T-helper 17 cell (primary cell): ENCODE measurements at places on chromosomes 2 and 18.

- peaks cover 44% of the 10 kb centered on the region for H3K4me1 ChIP-seq
- H3K4me3 ChIP-seq: peak overlapping the region; percentile 19
- H3K27me3 ChIP-seq: no peaks in the 10 kb centered on the region
- peak; percentile 12 for DNase-seq
- no peaks in the 10 kb centered on the region for H3K36me3 ChIP-seq
These were observed 128.0 kb downstream of the ARL4C start for GRCh38 chr2:234368861-234369261.

GRCh38 chr2:149383340-149383739 lies 53.0 kb downstream of the LYPD6 start:
- H3K27me3 ChIP-seq: peaks cover 23% of the 10 kb centered on the region
- H3K27ac ChIP-seq: no peak overlapping the region
- H3K4me1 ChIP-seq: peaks cover 2% of the 10 kb centered on the region
- H3K4me3 ChIP-seq: no peak overlapping the region

- no peak overlapping the region for H3K4me3 ChIP-seq
- H3K4me1 ChIP-seq: peaks cover 3% of the 10 kb centered on the region
- no peak for DNase-seq
- no peaks in the 10 kb centered on the region for H3K27me3 ChIP-seq
- H3K27ac ChIP-seq: no peak overlapping the region
- H3K36me3 ChIP-seq: peaks cover 2% of the 10 kb centered on the region
These were observed 7.9 kb upstream of the CFAP36 start for GRCh38 chr2:55511508-55512124.

GRCh38 chr18:67599277-67599676 lies 82.8 kb upstream of the DSEL start:
- no peaks in the 10 kb centered on the region for H3K27me3 ChIP-seq
- DNase-seq: no peak
- H3K36me3 ChIP-seq: no peaks in the 10 kb centered on the region
- H3K27ac ChIP-seq: no peak overlapping the region

GRCh38 chr18:73784853-73785252 lies 362.8 kb downstream of the FBXO15 start:
- peaks cover 5% of the 10 kb centered on the region for H3K27me3 ChIP-seq
- no peak overlapping the region for H3K27ac ChIP-seq
- H3K4me3 ChIP-seq: no peak overlapping the region
- no peaks in the 10 kb centered on the region for H3K4me1 ChIP-seq
- H3K36me3 ChIP-seq: no peaks in the 10 kb centered on the region

GRCh38 chr2:178195390-178196166 lies 1.3 kb downstream of the OSBPL6 start:
- H3K4me1 ChIP-seq: peaks cover 5% of the 10 kb centered on the region
- peak overlapping the region; percentile 85 for H3K4me3 ChIP-seq
- H3K27ac ChIP-seq: no peak overlapping the region
- DNase-seq: no peak
- H3K36me3 ChIP-seq: no peaks in the 10 kb centered on the region

- H3K36me3 ChIP-seq: no peaks in the 10 kb centered on the region
- peaks cover 17% of the 10 kb centered on the region for H3K4me1 ChIP-seq
- no peak for DNase-seq
- H3K4me3 ChIP-seq: no peak overlapping the region
These were observed 20.1 kb downstream of the CTLA4 start for GRCh38 chr2:203887677-203888076.

DNA sequence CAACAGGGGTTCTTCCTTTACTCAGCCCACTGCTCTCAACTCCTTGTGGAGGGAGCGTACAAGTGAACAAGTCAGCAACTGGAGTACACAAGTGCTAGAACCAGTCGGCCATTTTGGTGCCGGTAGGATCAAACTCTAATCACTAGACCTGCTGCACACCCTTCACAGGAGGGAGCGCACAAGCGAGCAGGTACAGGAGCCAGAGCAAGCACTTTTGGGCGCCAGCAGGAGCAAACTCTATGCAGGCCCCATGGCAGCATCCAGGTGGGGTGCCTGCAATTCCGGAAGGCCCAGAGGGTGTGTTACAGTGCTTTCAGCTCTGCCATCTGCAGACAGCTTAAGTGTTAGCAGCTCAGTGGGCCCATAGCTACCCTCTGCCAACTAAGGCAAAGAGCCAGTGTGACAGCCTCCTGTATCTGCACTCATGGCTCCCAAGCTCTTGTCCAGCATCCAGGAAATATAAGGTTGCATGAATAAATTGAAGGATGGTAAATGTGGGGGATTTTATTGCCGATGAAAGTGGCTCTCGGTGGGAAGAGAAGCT lies 426.1 kb downstream of the DCC start:
- H3K27me3 ChIP-seq: no peaks in the 10 kb centered on the region
- no peak overlapping the region for H3K4me3 ChIP-seq
- no peak overlapping the region for H3K27ac ChIP-seq
- H3K4me1 ChIP-seq: no peaks in the 10 kb centered on the region
- H3K36me3 ChIP-seq: no peaks in the 10 kb centered on the region

DNA sequence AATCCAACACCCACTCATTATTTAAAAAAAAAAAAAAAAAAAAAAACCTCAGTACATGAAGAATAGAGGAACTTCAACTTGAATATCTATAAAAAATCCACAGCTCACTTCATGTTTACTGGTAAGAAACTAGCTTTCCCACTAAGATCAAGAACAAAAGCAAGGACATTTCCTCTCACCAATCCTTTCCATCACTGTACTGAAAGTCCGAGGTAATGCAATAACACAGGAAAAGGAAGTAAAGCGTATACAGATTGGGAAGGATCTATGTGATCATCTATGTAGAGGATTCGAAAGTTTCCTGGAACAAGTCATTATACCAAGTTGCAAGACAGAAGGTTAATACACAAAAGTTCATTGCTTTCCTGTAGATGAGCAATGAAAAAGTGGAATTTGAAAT lies 63.2 kb downstream of the ROCK2 start:
- no peak overlapping the region for H3K4me3 ChIP-seq
- no peaks in the 10 kb centered on the region for H3K27me3 ChIP-seq
- peaks cover 13% of the 10 kb centered on the region for H3K36me3 ChIP-seq
- DNase-seq: no peak
- H3K27ac ChIP-seq: no peak overlapping the region
- H3K4me1 ChIP-seq: peaks cover 19% of the 10 kb centered on the region

DNA sequence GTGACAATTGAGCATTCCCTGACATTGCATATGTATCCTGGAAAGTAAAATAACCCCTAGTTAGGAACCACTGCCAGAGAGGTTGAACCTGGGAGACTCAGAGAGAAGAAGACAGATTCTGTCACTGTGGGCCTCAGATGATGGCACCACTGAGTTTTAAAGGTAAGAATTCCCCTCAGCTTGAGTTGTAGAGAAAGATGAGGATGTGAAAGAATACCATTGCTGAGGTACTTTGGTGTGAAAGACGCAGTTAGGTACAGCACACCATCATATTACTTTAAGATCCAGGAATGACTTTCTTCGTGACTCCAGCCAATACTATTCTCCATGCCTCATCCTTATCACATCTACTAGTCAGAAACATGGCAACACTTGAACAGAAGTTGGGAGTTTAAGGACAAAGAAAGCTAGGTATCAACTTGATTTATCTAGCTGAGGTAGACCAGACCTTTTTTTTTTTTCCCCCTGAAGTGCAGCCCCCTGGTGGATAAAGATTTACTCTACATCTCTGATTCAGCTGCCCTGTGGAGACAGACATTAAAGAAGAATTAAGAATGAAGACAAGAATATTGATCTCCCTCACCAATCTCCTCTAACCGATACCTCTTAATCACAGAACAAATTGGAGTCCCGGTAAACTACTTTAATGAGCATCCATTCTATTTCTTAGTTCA lies 630.5 kb upstream of the FANCL start:
- H3K36me3 ChIP-seq: no peaks in the 10 kb centered on the region
- no peaks in the 10 kb centered on the region for H3K4me1 ChIP-seq
- H3K27me3 ChIP-seq: no peaks in the 10 kb centered on the region
- H3K4me3 ChIP-seq: no peak overlapping the region

DNA sequence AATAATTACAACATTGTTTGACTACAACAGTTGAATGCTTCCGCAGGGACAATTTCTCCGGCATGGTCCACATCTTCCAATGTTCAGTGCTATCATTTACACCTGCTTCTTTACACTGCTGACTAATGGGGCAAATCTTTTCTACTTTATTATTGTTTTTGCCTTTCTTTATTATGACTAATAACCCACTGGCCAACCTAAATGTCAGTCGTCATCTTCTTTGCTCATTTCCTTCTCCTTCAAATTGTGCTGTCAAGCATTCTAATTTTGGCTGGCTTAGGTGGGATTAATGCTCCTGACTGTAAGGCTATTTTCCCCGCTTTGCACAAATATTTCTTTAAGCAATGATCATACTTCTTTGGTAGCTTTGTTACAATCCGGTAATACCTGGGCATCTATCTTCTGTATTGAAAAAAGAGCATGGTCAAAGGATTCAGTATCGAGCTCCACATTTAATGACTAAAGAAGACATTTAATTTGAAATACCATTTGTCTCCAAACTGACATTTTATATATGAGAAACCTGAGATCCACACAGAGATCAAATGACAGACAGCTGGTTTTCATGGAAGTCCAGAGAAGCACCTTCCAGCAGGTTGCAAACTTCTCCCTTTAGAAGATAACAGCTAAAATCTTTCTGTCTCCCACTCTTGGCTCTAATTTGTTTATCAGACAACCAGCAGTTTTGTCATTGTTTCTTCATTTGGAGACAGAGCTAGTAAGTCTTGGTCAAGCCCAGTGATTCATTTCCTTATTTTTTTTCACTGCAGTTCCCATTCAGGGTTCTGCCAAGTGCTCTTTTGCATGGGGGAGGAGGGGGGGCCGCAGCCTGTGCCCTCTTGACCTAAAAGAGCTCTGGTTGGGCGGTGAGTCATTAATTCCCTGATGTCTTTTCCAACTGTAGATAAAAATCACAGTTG lies 132.9 kb downstream of the SOCS6 start:
- peak overlapping the region; percentile 13 for H3K4me3 ChIP-seq
- no peak overlapping the region for H3K27ac ChIP-seq
- H3K27me3 ChIP-seq: peaks cover 12% of the 10 kb centered on the region
- H3K4me1 ChIP-seq: peaks cover 5% of the 10 kb centered on the region
- peaks cover 4% of the 10 kb centered on the region for H3K36me3 ChIP-seq
- DNase-seq: no peak

GRCh38 chr2:215529271-215529670 lies 93.4 kb upstream of the FN1 start:
- no peaks in the 10 kb centered on the region for H3K36me3 ChIP-seq
- no peaks in the 10 kb centered on the region for H3K4me1 ChIP-seq
- H3K27ac ChIP-seq: no peak overlapping the region
- no peak overlapping the region for H3K4me3 ChIP-seq
- DNase-seq: no peak

DNA sequence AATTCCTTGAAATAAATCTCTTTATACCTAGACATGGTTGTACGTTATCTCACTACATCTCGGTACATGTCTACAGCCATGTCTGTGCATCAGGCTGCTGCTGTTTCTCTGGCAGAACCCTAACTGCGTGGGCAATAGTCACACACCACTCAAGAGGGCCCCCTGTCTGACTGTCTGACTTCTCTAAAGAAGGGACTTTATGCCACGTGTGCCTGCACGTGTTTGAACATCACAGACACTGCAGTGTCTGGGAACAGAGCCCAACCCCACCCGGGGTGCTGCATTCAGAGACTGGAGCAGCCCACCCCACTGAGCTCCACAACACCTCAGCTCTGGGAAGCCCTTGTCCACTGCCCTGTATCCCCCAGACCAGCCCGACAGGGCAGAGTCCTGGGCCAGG lies 55.0 kb downstream of the KIF1A start:
- H3K4me1 ChIP-seq: no peaks in the 10 kb centered on the region
- no peaks in the 10 kb centered on the region for H3K27me3 ChIP-seq
- H3K4me3 ChIP-seq: no peak overlapping the region
- DNase-seq: no peak

DNA sequence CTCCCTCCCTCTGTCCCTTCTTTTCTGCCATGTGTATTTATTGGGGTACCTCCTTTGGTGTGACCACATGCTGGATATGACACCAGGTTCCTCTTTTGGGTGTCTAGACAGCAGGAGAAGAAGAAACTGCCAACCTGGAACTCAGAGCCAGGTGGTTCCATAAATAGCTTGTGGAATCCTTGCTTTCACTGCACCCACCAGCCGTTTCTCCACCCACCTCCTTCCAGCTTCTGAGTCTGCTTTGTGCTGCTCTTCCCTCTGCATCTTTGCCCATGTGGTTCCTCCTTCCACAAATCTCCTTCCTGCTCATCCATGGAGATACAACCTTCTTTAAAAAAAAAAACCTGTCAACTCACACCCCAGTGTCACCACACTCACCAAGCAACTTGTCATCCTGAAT lies 80.2 kb upstream of the SKOR2 start:
- H3K27me3 ChIP-seq: peaks cover 31% of the 10 kb centered on the region
- no peak overlapping the region for H3K27ac ChIP-seq
- no peaks in the 10 kb centered on the region for H3K4me1 ChIP-seq
- no peak for DNase-seq
- H3K36me3 ChIP-seq: no peaks in the 10 kb centered on the region

GRCh38 chr2:15043336-15044058 lies 411.0 kb downstream of the LRATD1 start:
- no peaks in the 10 kb centered on the region for H3K4me1 ChIP-seq
- no peak overlapping the region for H3K4me3 ChIP-seq
- H3K27me3 ChIP-seq: peaks cover 20% of the 10 kb centered on the region
- no peak for DNase-seq
- H3K27ac ChIP-seq: no peak overlapping the region
- no peaks in the 10 kb centered on the region for H3K36me3 ChIP-seq

GRCh38 chr18:70044632-70045031 lies 97.0 kb upstream of the CD226 start:
- no peak for DNase-seq
- H3K27me3 ChIP-seq: no peaks in the 10 kb centered on the region
- peaks cover 2% of the 10 kb centered on the region for H3K36me3 ChIP-seq
- peaks cover 2% of the 10 kb centered on the region for H3K4me1 ChIP-seq
- no peak overlapping the region for H3K27ac ChIP-seq

GRCh38 chr2:148554459-148555247 lies 89.9 kb upstream of the EPC2 start:
- H3K27me3 ChIP-seq: no peaks in the 10 kb centered on the region
- H3K4me3 ChIP-seq: no peak overlapping the region

DNA sequence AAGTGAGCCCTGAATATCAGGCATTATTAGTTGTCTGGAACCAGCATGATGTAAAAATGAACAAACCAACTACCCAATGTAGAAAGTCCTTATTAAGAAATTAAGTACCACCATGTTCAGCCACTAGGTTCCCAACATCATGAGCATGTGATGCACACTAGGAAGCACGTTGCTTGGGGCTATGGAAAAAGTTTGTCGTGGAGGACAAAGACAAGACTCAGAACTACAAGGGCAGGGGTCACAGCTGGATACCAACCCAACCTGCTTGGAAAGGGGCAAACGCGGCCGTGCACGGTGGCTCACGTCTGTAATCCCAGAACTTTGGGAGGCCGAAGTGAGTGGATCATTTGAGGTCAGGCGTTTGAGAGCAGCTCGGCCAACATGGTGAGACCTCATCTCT lies 64.0 kb downstream of the ADNP2 start:
- H3K36me3 ChIP-seq: peaks cover 2% of the 10 kb centered on the region
- no peak overlapping the region for H3K27ac ChIP-seq
- peaks cover 26% of the 10 kb centered on the region for H3K4me1 ChIP-seq
- H3K4me3 ChIP-seq: no peak overlapping the region
